ENCODE measurements at places on chromosomes 6 and 20.

- DNase-seq = no peak
These were observed 68.4 kb upstream of the RBM24 start for GRCh38 chr6:17212546-17213371.

DNA sequence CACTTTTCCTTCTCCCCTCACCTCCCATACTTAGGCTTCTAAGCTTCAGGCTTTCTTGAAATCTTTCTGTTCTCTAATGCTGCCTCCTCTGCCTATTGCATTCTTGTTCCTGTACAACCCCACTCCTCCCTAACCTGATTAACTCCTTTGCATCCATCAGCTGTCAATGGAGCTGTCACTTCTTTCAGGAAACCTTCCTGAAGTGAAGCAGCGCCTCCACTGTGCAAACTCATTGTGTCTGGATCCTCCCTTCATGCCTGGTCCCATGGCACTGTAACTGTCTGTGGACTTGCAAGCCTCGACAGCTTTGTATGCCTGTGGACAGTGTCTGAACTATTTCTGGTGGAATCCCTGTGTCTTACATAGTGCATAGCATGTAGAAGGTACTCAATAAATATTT is 185.0 kb downstream of the HS3ST5 start:
- peak; percentile 82 for DNase-seq

DNA sequence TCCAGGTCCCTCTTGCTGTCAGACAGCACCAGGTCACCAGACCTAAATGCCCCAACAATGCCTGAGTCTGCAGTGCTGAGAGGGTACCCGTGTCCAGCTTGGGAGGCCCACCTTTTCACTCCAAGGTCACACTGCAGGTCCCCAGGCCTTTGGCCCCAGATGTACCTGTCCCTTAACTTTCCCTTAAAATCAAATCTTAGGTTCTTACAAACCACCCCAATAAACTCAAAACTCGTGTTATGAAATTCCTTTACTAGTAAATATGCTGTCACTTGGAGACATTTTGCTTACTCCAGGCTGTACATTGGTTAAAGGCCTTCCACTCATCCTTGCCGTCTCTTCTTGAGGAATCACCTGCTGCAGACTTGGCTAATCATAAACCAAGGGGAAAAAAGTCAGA is 165.7 kb upstream of the RREB1 start:
- DNase-seq = no peak

- DNase-seq = no peak
These were observed 126.9 kb downstream of the KCNQ5 start for GRCh38 chr6:72748759-72749158.

- no peak for DNase-seq
These were observed 80.2 kb upstream of the RNF217 start for GRCh38 chr6:124881898-124882578.

- peak; percentile 59 for DNase-seq
These were observed 161.7 kb upstream of the AFDN start for GRCh38 chr6:167664678-167665660.

DNA sequence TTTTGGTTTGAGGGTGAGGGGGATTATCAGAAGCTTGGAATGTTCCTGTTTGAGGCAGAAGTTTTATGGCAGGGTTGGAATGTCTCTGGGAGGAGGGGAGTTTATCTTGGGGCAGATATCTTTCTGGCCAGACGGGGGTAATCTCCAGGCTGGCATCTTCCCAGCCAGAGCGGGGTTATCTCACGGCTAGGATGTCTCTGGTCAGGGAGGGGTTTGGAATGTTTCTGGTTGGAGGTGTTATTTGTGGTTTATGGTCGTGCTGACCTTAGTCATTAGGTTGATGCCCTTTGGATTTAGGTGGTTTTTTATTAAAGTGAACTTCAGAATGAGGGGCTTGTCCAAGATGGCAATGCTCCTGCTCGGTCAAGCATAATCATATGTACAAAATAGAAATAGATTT is 14.8 kb downstream of the PGK2 start:
- DNase-seq = no peak

DNA sequence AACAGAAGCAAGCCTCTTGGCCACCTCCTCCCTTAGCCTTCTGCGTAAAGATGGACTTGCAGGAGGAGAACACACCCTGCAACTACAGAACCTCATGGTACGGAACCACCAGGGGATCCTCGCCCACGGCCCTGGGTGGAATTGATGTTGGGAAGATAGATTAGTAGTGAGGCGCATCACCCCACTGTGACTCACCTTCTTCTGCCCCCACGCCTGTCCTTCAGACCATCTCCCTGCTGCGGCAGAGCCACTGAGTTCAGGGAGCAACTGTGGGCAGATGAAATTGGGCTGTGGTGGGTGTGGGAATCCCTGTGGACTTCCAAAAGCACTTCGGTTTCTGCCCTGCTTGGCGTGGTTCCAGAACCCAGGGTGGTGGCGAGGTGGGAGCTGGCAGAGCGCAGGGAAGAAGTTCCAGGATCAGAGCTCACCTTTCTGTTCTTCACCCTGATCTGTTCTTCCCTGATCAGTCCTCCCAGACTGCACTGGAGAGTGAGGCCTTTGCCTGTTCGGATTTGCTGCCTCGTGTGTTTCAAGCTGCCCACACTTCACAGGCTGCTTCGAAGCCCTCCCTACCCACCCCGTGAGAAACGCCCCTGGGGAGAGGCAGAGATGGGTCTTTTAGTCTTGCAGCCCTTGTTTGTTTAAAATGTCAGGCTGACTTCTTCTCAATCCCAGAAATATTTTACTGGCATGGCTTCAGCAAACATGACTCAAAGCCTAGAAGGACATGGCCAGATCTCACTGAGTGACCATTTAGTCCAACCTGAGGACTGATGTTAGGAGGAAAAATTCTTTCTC is 92.8 kb upstream of the MLN start:
- peak; percentile 10 for DNase-seq

DNA sequence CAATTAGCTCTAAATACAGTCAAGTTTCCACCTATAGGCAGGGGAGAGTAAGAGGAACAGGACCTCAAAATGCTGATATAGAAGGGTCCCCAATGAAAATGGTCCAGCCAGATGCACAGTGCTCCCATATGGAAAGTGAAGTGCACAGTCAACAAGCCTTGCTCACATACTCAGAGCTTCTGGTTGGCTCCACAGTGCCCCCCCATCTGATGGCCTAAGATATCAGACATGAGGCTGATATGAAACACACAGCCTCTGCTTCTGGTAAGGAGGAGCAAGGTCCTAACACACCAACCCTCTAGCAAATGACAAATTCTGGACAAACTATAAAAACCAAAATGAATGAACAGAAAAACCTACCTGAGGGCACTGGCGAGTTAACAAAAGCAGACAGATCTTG is 111.4 kb upstream of the EMILIN3 start:
- no peak for DNase-seq

- no peak for DNase-seq
These were observed 63.6 kb downstream of the SSR1 start for GRCh38 chr6:7249391-7249790.

- DNase-seq = no peak
These were observed 2.3 kb downstream of the PLAGL2 start for GRCh38 chr20:32205110-32205842.

DNA sequence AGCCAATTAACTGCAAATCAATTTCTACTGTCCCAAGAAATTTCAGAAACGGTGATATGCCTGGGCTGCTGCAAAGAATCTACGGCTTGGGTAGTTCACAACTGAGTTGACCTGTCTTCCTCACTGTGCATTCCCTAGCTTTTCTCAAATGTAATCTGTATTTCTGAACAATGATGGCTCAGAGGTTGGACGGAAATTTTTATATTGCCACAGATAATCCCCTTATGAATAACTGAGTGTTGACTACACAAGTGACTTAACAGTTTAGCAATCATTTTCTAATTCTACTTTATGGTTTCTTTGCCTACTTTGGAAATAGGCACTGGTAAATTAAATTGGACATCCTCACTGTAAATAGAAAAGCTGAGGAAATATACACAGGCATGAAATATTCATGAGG is 94.5 kb downstream of the ARHGAP18 start:
- no peak for DNase-seq

DNA sequence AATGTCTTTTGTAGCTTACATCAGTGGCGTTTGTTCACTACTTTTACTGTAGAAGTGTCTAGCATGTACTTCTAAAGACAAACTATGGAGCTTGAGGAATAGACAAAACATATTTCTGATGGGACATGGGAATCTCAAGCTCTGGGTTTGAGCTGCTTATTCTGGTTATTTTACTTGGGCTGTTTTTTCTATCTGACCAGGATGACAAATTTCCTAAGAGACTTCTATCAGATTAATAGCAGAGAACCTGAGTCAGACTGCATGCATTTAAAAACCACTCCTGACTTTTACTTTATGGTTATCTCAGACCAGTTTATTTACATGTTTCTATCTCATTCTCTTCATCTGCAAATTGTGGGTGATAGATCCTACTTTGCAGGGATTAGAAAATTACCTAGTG is 1282.3 kb upstream of the GJE1 start:
- DNase-seq = no peak

DNA sequence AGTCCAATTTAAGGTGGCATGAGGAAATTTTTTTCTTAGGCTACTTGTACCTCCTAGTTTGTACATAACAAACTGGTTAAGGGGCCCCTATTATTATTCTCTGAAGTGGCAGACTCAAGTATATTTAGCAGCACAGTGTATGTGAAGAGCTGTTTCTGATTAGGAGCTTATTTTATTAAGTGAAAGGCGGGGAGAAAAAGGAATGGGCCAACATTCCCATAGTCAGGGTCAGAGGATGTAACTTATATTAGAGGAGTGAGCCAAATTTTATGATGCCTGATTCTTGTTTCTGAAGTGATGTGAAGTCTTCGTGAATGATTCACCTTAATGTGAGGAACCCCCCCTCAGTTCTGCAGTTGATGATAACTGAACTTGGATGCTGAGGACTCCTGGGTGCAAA is 2.8 kb downstream of the HECA start:
- DNase-seq = no peak

- peak; percentile 26 for DNase-seq
These were observed 170.8 kb downstream of the BCAS1 start for GRCh38 chr20:53899351-53900167.

- no peak for DNase-seq
These were observed 26.2 kb downstream of the BCAS1 start for GRCh38 chr20:54044156-54044555.

- no peak for DNase-seq
These were observed 4.7 kb downstream of the SLC16A10 start for GRCh38 chr6:111091987-111092386.

Data from putamen (tissue), 1 donor.